ENCODE measurements at places on chromosomes 4 and X. TPM values are rescaled to one million over a fixed set of nuclear protein-coding genes. Genes with fewer than 3 reads are reported as not detected.

The GRK4 gene
- 7.7 TPM for total RNA-seq

The TTC29 gene
- not detected for total RNA-seq

GRCh38 chr4:81498551-81499099, 26.9 kb upstream of the RASGEF1B start:
- no peak for DNase-seq
- H3K36me3 ChIP-seq: no peaks in the 10 kb centered on the region
- H3K4me1 ChIP-seq: peaks cover 7% of the 10 kb centered on the region
- no peaks in the 10 kb centered on the region for H3K27me3 ChIP-seq
- no peak overlapping the region for H3K27ac ChIP-seq

- peaks cover 22% of the 10 kb centered on the region for H3K4me1 ChIP-seq
- DNase-seq: no peak
Observed at GRCh38 chr4:173509036-173510001, 20.7 kb downstream of the HAND2 start.

GRCh38 chr4:156977435-156978160, 6.0 kb upstream of the PDGFC start:
- H3K27ac ChIP-seq: no peak overlapping the region
- no peaks in the 10 kb centered on the region for H3K36me3 ChIP-seq
- DNase-seq: no peak
- no peak overlapping the region for H3K4me3 ChIP-seq

All from CD8-positive, alpha-beta memory T cell (primary cell).